Stimulated activated CD4-positive, alpha-beta T cell treated with anti-CD3 and anti-CD28 coated beads, Interleukin-12 subunit alpha, Interleukin-12 subunit beta, amount 100 ng/mL, for 48 hours (primary cell): ENCODE measurements at places on chromosomes 3 and 15.

DNA sequence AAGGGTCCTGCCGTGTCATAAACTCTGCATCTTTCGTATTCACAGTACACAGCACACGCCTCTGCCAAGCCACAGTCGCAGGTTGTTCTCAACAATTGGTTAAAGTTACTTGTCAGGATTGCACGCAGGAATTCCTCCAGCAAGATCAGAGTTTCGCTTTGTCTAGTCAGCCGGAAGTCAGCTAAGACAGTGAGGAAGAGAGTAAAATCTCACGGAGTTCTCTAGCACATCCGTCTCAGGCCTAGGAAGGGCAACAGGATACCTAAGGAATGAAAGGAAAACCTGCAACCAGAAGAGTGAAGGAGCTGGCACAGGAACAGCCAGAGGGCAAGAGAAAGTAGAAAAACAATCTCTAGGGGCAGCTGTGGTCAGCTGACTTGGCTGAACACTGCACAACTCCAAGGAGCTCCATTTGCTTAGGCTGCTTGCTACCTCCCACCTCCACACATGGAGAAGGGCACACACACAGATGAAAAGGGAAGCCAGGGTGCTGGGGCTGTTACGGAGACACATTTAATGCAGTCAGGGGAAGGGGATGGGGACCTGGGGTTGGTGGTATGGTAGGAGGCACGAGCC, 23.7 kb downstream of the RORA start:
- DNase-seq, result no peak

- DNase-seq, result peak; percentile 62
Measured at GRCh38 chr15:41870689-41871081, 23.2 kb downstream of the SPTBN5 start.

DNA sequence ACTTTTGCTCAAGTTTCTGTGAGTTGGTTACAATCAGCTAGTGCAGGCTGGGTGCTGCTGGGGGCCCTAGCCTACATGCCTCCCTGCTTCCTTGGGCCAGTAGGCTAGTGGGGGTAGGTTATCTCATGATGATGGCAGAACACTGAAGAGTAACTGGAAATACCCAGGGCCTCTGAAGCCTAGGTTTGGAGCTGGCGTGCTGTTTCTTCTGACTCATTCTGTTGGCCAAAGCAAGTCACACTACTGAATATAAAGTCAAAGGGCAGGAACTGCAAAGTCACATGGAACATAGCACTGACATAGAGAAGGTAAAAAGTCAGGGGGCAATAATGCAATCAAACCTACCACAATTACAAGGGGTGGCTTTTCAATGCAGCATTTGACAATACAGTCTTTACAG, 34.5 kb downstream of the RASGRP1 start:
- peak; percentile 14 for DNase-seq

- no peak for DNase-seq
Measured at GRCh38 chr3:190911382-190911781, 48.9 kb upstream of the GMNC start.

- no peak for DNase-seq
Measured at GRCh38 chr3:102332934-102333333, 101.9 kb upstream of the ZPLD1 start.

DNA sequence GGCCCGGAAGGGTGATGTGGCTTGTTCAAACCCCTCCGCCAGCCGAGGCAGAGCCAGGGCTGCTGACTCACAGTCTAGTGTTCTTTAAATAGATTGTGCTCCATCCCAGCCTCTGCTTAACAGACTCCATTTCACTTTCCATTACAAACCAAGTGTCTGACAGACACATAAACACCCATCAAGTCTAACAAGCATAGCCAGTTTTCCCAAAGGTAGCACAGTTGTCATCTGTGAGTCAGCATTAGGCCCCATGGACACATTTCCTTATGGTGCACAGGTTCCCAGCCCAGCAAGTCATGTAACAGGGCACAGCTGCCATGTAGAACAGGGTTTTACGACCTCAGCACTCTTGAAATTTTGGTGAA, 109.9 kb upstream of the RAP2B start:
- no peak for DNase-seq

GRCh38 chr3:123586131-123586530, 1.3 kb upstream of the HACD2 start:
- DNase-seq, result peak; percentile 21

DNA sequence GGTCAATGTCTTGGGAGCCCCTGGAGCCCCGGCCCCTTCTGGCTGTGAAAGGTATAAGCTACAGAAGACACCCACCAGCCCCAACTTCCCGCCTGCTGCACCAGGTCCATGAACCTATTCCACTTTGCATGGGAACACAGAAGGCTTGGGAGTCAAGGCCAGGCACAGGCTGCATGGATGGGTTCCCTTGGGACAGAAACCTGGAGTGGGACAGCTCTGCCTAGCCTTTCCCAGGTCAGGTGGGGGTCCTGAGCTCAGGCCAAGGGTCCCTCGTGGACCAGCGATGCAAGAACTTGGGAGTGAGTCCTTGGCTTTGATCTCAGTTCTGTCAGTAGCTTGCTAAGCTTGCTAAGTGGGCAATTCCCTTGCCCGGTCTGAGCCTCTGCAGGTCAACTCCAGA, 25.0 kb downstream of the TKT start:
- no peak for DNase-seq

- DNase-seq, result no peak
Measured at GRCh38 chr3:69129531-69129930, 7.1 kb upstream of the LMOD3 start.

DNA sequence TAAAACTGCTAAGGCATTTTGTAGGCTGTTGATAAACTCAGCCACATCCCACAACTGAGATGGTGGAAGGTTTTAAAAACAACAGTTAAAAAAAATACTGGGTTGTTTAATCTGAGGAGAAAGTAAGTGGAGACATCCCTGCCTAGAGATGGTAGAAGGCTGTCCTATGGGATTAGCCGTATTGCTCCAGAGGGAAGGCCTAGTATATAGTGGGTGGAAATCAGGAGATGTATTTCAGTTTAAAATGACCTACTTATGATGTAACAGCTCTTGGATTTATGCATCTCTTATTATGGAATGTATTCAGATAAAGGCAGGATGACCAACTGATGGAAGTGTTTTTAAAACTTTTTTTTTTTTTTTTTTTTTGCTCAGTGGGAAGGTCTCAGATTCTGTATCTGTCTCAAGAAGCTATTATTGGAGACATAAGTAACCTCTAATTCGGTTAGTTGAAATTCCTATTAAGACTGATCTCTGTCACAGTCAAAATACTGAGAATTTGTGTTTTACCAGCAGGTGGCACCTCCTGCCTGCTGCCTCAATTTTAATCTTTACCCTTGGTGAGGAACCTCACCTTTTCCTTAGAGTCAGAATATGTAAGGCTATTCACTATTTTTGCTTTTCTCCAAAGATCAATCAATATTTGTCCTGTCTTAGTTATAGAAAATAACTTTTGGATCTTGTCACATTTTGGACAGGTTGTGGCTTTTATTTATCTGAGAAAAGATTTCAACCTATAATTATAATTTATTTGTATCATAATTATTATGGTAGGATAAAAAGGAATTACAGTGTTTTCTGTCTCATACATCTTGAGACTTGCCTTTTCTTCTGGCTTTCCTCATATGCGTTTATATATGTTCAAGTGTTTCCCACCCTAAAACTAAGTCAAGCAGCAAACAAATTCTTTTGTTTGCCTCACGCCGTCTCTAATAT, 63.0 kb downstream of the VPS8 start:
- no peak for DNase-seq

- DNase-seq, result no peak
Measured at GRCh38 chr3:115999613-116000012, 376.3 kb downstream of the GAP43 start.

DNA sequence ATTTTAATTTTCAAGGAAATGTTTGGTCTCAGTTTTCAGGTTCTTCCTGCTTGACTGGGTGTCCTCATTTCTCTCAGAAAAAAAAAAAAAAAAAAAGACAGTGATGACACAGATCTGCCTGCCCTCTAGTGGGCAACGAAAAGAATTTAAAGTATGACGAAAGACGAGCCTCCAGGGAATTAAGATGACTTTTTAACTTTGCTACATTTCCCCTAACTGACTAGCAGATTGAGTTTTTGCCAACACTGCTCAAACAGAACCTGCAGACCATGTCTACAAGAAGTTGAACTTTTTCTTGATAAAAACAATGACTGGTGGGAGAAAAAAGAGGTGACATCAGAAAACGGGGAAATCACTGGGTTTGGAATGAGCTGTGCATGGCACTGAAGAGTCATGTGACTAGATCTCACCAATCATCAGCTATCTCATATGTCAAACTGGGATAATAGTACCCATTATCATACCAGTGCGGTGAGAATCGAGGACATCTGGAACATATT, 40.8 kb downstream of the EOMES start:
- DNase-seq, result no peak

GRCh38 chr3:23202921-23203707, at the start of gene UBE2E2:
Gene UBE2E2 (plus strand): TSS chr3:23203327.
- DNase-seq, result peak; percentile 17

DNA sequence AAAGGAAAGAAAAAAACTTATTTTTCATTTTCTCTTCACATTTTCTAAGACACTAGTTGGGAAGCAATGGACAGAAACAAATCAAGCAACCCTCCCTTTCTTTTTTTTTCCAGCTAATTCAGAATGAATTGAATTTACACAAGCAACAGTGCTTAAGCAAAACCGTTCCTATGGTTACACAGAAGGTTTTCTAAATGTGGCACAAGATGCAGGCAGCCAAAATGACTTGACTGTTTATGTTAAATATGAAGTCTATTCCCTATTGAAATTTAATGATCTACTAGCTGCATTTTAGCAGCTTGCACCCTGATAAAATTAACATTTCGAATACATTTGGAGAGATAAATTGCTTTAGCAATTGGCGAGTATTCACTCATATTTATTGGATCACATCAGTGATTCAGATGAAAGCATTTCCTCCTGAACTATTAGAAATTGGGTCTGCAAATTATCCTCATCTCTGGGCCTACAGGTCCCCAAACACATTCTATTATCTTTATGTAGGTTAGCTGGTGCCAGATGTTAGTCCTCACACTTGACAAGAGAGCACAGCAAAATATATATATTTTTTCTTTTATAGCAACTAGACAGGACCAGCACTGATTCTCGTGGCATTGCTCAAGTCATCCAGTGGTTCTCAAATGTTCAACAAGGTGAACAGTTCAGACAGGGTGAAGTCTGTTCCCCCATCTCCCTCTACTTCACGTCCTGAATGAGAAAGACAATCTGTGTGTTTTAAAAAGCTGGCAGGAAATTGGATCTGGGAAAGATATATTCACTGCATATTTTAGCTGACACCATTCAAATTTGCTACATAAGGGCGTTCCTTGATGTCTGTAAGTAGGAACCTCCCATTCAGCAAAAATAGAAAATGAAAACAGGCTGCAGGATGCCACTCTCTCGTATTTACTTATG, 463.6 kb upstream of the KCNMB2 start:
- DNase-seq, result no peak

- DNase-seq, result no peak
Measured at GRCh38 chr3:120496278-120497002, 45.6 kb upstream of the FSTL1 start.

DNA sequence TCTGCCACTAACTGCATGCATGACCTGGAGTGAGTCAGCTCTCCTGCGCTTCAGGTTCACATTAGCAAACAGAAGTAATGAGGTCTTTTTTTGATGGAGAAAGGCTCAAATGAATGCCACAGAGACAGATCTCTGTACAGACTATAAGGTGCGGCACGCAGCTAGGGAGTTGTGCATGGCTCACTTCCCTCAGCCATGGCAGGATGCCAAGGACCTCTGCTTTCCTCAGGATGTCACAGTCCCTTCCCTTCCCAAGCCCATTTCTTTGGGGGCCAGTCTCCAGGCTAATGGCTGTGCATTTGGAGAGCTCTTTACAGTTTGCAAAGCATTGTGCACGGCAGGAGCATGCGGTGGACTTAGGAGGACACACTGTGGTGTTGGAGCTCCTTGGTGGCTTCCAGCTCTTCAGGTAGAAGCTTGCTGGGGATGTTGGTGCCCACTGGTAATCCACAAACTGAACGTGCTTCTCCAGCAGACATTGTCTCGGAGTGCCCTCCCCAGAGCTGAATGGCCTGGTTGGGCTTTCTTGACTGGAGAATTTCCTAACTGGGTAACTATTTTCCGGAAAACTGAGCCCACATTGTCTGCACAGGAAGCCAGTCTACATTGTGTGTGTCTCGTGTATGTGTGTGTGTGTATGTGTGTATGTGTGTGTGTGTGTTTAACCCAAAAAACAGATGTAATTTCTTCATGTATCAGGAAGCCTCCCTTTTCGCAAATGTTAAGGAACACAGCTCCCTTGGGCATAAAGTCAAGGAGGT, 172.5 kb upstream of the TLE3 start:
- DNase-seq, result no peak

GRCh38 chr15:43241100-43241499, 20.3 kb upstream of the EPB42 start:
- no peak for DNase-seq

GRCh38 chr3:16171825-16172224, 2.7 kb upstream of the GALNT15 start:
- no peak for DNase-seq

GRCh38 chr15:77035999-77036471, 34.9 kb downstream of the TSPAN3 start:
- no peak for DNase-seq

DNA sequence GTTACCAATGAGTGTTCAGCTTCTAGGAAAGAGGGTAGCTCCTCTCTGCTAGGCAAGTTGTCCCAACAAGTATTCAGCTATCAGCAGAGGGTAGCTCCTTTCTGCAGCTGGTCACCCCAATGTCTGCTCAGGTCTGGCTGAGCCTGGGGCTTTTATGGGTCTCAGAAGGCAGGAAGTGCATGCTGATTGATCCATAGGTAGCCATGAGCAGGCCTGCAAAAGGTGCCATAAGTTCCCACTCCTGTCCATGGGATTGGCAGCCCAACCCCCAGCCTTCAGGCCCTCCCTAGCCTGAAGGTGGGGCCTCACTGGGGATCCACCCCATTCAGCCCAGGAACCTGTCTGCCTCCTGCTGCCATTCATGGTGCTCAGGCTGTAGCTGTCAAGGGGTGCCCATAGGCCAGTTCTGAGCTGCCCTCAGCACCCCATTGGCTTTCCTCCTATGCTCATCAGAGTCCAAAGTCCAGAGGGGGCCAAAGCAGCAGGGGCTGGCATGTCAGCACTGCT, 34.6 kb upstream of the DNAJC13 start:
- DNase-seq, result no peak

- DNase-seq, result no peak
Measured at GRCh38 chr3:192515664-192516045, 211.7 kb downstream of the FGF12 start.

DNA sequence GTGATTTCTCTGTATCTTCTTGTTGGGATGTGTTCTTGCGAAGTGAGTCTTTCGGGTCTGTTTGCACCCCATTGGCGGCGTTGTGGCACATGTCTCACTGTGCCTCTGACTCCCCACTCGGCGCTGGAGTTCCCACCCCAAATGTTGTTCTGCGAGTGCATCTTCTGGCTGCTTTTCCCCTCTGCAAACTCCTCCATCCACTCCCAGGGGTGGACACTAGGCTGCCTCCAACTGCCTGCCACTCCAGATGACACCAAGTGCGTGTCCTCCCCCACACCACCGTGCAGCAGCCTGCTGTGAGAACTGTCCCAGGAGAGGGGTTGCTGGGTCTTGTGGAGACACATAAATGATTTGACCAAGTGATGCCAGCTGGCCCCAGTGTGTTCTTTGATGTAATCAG, 17.6 kb downstream of the EFCC1 start:
- DNase-seq, result no peak
